Bronchus fibroblast of lung (primary cell): ENCODE measurements at places on chromosomes 5 and 9. TPM values are rescaled to one million over a fixed set of nuclear protein-coding genes. Genes with fewer than 3 reads are reported as not detected.

Gene PLCXD3
- total RNA-seq, result under 0.01 TPM in 2 replicates

Gene HAND1
- not detected in 2 replicates for total RNA-seq

Gene CNOT6
- total RNA-seq, result 5.9 and 6.1 TPM in 2 replicates

Gene MAT2B
- 84.7 and 90.6 TPM in 2 replicates for total RNA-seq

Gene OR1Q1
- total RNA-seq, result not detected in 2 replicates

Gene LAMC3
- 0.74 and 1.0 TPM in 2 replicates for total RNA-seq

Gene LEAP2
- total RNA-seq, result 0.34 and 0.45 TPM in 2 replicates

Gene LHFPL2
- total RNA-seq, result 11.4 and 12.4 TPM in 2 replicates

Gene WDR38
- total RNA-seq, result not detected in 2 replicates

Gene DAB2
- 44.7 and 54.3 TPM in 2 replicates for total RNA-seq

Gene CFAP77
- not detected in 2 replicates for total RNA-seq

Gene ZNF366
- total RNA-seq, result not detected in 2 replicates

Gene EQTN
- not detected in 2 replicates for total RNA-seq

Gene MYORG
- total RNA-seq, result 1.2 and 1.3 TPM in 2 replicates

Gene CFAP157
- total RNA-seq, result not detected in 2 replicates

Gene ALG2
- 26.1 and 26.6 TPM in 2 replicates for total RNA-seq

Gene LCP2
- not detected in 2 replicates for total RNA-seq

Gene C5orf63
- 2.0 and 2.2 TPM in 2 replicates for total RNA-seq

Gene NUTM2F
- total RNA-seq, result not detected in 2 replicates

Gene SOHLH1
- not detected in 2 replicates for total RNA-seq
